Cortex of kidney (tissue), 1 donor: ENCODE measurements at places on chromosomes 1 and 21.

GRCh38 chr1:15684042-15684461 lies at the start of gene PLEKHM2:
PLEKHM2 (plus strand) TSS chr1:15684320; CDS start chr1:15684559, 239 bp downstream.
- DNase-seq = no peak

DNA sequence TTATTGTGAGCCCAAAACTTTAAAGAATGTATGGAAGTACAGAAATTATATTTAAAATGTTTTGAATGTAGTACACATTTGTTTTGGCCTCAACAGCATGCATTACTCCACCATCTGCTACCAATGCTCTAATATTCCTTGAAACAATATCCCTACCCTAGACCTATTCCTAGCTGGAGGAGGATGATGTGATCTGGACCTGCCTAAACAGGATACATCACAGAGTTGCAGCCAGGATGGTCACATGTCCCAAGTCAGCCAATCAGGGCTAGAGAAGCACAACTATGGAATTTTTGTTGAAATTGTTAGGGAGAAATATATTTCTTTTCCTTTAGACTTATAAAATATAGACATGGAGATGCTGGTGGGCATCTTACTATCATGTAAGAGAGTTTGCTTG lies 623.3 kb upstream of the NR5A2 start:
- no peak for DNase-seq

DNA sequence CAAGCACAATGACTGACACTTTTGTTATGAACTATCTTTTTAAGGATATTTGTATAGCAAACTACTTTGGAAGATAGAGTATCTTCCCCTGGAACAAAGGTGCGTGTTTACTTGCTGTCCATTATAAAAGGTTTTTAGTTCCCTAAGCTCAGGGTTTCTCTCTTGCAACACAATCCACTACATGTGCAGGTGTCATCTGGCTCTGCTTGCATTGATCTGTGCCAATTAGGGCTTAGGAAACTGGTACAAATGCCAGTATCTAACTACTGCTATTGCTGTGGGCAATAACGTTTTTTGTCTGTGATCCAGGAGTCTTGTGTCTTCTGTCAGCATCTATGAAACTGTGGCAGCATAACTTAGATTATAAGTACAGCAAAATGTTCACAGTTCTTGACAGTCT lies 68.3 kb upstream of the ABCD3 start:
- DNase-seq = no peak

DNA sequence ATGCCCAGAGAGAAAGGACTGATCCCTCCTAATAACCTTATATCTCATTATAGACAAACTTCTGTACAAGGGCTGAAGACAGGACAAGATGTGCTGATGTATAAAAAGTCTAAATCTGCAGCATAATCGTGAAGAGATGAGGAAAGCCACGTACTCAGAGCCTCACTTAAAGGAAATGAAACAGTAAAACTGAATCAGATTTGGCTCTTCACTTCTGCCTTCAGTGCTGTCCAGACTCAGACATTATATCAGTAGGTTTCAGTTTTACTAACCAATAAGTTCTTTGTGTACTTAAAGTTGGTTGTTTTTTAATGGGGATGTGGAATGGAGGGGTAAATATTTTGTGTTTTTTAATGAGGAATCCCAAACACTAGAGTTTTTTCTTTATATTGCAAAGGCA lies 45.3 kb upstream of the RGS1 start:
- DNase-seq = no peak

GRCh38 chr1:36239941-36240637 lies 15.8 kb downstream of the THRAP3 start:
- no peak for DNase-seq

- DNase-seq = no peak
Observed at GRCh38 chr1:213997038-213997771, 9.4 kb downstream of the PROX1 start.

- no peak for DNase-seq
Observed at GRCh38 chr1:175191659-175192058, 917 bp downstream of the KIAA0040 start.

DNA sequence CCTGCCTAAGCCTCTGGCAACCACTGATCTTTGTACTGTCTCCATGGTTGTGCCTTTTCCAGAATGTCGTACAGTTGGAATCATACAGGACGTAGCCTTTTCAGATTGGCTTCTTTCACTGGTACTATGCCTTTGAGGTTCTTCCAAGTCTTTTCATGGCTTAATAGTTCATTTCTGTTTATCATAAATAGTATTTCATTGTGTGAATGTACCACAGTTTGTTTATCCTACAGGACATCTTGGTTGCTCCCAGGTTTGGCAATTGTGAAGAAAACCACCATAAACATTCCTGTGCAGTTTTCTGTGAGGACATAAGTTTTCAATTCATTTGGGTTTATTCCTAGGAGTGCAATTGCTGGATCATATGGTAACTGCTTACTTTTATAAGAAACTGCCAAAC lies 190.6 kb upstream of the RAB4A start:
- DNase-seq = no peak
